ENCODE measurements at places on chromosomes 6 and 20.

DNA sequence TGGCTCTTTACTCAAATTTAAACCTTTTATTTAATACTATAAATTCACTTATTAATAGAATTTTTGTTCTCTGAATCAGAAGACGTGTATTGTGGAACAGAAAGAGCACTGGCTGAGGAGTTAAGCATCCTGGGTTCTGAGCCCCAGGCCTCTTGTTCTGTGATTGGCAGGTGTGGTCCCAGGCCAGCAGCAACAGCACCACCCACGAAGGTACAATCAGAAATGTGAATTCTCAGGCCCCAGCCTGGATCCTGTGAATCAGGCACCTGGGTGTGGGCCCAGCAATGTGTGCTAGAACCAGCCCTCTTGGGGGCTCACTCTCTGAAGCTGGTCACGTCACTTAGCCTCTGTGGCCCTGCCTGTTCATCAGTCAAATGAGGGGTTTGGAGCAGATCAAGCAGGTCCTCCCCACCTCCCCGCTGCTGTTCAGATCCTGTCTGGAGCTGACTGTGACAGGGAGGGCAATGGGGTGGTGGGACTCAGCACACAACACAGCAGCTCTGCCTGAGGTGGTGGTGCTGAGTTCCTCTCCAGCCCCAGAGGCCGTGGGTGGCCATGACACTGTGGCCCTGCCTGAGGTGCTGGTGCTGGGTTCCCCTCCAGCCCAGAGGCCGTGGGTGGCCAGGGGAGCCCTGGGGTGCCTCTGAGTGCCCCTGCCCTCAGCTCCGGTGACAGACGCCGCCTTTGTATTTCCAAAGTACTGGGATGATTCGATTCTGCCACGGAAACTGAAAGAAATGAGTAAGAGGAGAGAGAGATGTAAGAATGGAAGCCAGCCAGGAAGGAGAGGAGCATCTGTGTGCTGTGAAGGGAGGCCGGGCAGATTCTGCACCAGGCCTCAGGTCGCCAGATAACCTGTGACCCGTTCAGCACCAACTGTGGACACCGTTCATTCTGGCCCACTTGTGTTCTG lies 41.6 kb upstream of the FRMD1 start:
- peak; percentile 59 for DNase-seq

GRCh38 chr6:20846602-20847028 lies 312.4 kb downstream of the CDKAL1 start:
- peak; percentile 68 for DNase-seq

DNA sequence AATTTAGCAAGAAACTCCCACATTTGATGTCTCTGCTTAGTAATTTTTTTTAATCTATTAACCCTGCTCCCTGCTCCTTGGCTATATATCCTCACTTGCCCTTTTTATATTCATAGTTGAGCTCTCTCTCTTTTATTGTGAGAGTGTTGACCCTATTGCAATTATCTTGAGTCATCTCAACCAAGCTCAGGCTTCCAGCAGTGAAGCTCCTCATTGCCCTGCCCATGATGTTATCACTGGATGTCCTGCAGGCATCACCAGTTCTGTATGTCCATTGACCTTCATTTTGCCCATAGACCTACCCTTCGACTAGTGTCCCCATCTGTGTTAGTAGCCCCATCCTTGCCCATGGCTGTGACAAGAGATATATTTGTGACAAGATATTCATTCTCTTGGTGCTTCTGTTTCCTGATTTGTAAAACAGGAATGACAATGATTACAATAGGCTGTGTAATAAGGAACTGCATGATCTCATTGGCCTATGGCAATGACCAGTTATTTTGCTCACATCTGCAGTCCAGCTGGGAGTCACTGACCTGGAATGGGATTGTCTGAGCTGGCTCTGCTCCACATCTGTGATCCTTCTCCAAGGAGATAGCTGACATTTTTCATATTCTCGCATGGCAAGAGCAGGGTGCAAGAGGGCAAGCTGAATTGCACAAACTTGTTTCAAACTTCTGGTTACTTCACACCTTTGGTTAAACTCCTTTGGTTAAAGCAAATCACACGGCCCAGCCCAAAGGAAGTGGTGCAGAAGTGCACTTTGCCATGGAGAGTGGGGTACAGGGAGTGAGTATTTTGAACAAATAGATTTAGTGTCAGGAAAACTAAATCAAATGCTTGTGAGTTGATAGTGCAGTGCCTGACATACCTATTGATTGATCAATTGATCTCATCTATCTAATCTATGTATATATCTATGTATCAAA lies 47.7 kb upstream of the CST5 start:
- no peak for DNase-seq

DNA sequence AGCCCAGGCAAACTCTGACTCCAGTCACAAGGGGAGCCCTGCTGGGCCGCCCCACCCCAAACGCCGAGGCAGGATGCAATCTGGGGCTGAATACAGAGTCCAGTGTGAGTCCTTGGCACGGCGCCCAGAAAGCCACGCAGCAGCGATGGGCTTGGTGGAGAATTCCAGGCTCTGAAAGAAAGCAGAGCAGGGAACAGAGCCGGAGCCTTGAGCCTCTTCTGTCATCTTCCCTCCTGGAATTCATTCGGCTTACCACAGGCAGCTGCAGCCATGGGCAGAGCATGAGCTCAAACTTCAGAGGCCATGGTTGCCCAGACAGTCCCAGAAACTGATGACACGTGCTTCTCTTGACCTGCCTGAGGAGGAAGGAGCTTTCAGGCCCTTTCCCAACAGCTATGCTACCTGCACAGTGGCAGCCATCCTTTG lies 441.1 kb upstream of the JARID2 start:
- no peak for DNase-seq

- DNase-seq: no peak
These were observed 14.5 kb upstream of the SIRPA start for GRCh38 chr20:1880529-1881239.

GRCh38 chr20:25248786-25249172 lies 894 bp downstream of the PYGB start:
- DNase-seq: no peak
